ENCODE measurements at places on chromosomes 2 and 18. TPM values are rescaled to one million over a fixed set of nuclear protein-coding genes. Genes with fewer than 3 reads are reported as not detected.

Gene OR6B3
- not detected for total RNA-seq

Gene FAM110C
- total RNA-seq = 0.10 TPM

Gene CCDC74B
- 0.42 TPM for total RNA-seq

Gene EHD3
- total RNA-seq = 3.1 TPM

Gene HOXD10
- not detected for total RNA-seq

Gene PSD4
- 0.32 TPM for total RNA-seq

Gene CABYR
- not detected for total RNA-seq

Gene SAP130
- total RNA-seq = 10.1 TPM

Gene IL36RN
- not detected for total RNA-seq

Gene UBXN4
- 77.3 TPM for total RNA-seq

Gene ELOA2
- 0.80 TPM for total RNA-seq

Gene CMPK2
- 2.4 TPM for total RNA-seq

Gene MAPRE3
- total RNA-seq = 41.9 TPM

Gene CCBE1
- 1.8 TPM for total RNA-seq

Gene PSTPIP2
- 9.0 TPM for total RNA-seq

Gene C2orf15
- total RNA-seq = not detected
